Mesothelial cell of epicardium (in vitro differentiated cells): ENCODE measurements at places on chromosomes 5 and 9.
A peak's percentile ranks its signal among the peaks of the same experiment; 100 is the strongest.

DNA sequence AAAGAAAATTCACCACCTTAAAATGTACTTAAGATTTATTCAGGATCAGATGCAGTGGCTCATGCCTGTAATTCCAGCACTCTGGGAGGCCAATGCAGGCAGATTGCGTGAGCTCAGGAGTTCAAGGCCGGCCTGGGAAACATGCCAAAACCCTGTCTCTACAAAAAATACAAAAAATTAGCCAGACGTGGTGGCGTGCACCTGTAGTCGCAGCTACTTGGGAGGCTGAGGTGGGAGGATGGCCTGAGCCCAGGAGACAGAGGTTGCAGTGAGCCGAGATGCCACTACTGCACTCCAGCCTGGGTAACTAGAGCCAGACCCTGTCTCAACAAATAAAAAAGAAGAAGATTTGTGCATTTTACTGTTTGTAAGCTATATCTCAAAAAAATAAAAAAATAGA is 34.7 kb upstream of the GFPT2 start:
- H3K4me1 ChIP-seq: no peaks in the 10 kb centered on the region
- DNase-seq: no peak
- H3K36me3 ChIP-seq: no peaks in the 10 kb centered on the region
- no peak overlapping the region for H3K27ac ChIP-seq
- H3K4me3 ChIP-seq: no peak overlapping the region

DNA sequence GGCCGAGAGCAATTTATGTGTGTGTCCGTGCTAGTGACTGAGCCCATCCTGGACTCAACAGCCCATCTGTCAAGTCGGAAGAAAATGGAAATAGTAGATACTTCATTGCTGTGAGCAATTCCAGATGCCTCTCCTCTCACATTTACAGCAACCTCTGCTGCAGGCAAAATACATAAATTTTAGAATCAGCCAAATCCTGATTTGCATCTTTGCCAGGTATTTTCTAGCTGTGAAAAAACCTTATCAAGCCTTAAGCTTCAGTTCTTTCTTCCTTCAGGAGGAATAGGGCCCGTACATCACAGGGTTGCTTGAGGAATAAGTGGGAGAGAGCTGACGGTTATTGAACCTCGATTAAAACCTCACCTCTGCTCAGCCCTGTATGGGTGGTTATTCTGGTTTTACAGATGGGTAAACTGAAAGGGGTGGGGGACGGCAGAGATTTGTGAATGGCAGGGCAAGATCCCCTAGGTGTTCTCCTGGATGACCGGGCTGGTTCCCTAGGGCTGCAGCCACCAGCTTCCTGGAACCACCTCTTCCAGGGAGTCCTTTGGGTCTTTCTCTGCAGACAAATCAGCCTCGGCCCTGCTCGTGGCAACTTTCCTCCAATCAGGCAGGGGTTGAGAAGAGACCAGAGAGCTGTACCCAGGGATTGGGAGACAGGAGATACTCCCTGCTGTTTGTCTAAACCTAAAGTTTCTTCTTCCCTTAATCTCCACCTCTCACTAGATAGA is 5.3 kb upstream of the MSX2 start:
- no peaks in the 10 kb centered on the region for H3K36me3 ChIP-seq
- peaks cover 3% of the 10 kb centered on the region for H3K27me3 ChIP-seq
- peak overlapping the region; percentile 92 for H3K27ac ChIP-seq
- H3K4me1 ChIP-seq: peaks cover 74% of the 10 kb centered on the region

- no peak overlapping the region for H3K4me3 ChIP-seq
- no peak overlapping the region for H3K27ac ChIP-seq
- DNase-seq: no peak
Observed at GRCh38 chr5:143582869-143583268, 179.4 kb upstream of the NR3C1 start.

- peaks cover 2% of the 10 kb centered on the region for H3K36me3 ChIP-seq
- peaks cover 10% of the 10 kb centered on the region for H3K4me1 ChIP-seq
- DNase-seq: no peak
- no peak overlapping the region for H3K27ac ChIP-seq
Observed at GRCh38 chr5:102216678-102217077, 79.4 kb downstream of the SLCO4C1 start.

DNA sequence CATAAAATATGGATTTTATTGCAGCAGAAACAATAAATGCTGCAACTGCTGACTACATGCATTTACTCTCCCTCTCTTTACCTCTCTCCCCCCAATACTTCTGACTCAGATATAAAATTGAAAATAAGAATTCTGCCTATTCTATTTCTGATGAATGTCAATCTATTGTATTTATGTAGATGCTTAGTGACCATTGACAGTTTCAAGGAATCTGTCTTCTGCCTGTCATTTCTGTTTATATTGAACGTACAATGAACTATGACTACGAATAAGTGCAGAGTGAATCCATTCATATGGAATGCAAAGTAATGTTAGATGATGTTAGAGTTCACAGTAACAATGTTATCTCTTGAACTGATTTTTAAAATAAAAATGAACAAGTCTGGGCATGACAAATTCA is 898 bp downstream of the CDH10 start:
- peak overlapping the region; percentile 92 for H3K4me3 ChIP-seq
- no peak for DNase-seq
- no peaks in the 10 kb centered on the region for H3K36me3 ChIP-seq
- H3K27me3 ChIP-seq: no peaks in the 10 kb centered on the region

DNA sequence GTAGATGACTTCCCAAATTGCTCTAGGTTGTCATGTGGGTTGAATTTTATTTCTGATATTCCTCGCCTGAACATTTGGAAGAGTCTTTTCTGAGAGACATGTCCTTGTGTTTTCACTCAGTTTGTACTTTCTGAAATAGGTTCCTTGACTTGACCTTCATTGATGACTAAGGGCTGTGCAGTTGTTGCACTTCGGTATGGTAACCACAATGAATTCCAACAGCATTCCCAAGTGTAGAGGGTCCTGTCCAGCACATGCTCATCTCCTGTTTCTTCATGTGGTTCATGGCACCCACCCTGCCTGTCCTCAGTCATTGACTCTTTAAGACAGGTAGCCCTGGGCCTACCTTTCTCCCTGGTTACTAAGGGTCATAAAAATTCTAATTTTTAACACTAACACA is 527.8 kb downstream of the MTRR start:
- no peak overlapping the region for H3K4me3 ChIP-seq
- no peaks in the 10 kb centered on the region for H3K4me1 ChIP-seq
- H3K27ac ChIP-seq: no peak overlapping the region
- H3K27me3 ChIP-seq: peaks cover 40% of the 10 kb centered on the region
- no peak for DNase-seq

DNA sequence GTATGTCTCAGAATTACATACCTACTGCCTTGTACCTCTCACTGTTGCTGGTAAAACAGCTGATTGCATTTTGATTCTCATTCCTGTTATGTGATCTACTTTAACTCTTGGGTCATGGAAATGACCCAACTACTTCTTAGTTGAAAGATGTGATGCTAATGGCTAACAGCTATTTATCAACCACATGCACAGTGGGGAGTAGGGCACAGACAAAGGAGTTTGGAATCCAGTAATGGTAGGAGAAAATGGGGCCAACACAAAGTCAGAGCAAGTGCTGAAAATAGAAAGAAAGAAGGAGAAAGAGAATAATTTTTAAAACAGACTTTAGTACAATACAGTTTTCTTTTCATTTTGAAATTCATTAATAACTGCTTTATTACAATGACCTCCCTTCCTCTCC is 241.0 kb downstream of the PTPRD start:
- no peak for DNase-seq
- no peak overlapping the region for H3K27ac ChIP-seq
- no peaks in the 10 kb centered on the region for H3K27me3 ChIP-seq
- peaks cover 2% of the 10 kb centered on the region for H3K4me1 ChIP-seq
- no peak overlapping the region for H3K4me3 ChIP-seq

DNA sequence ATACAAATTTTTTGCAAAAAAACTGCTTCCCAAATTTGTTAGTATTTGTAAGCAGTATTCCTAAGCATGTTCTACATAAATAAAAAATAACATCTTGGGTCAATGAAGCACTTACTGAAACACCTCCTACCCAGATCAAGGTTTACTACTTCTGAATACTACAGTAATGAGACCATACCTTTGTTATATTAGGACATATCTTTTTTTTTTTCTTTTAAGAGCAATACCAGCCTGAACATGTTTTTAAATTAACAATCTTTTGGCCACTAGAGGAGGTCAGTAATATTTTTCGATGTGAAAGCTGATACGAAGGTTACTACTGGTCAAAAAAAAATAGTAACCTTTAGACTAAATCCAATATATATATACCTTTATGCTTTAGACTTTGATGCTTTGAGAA is 72.7 kb downstream of the CERT1 start:
- no peak for DNase-seq
- no peaks in the 10 kb centered on the region for H3K27me3 ChIP-seq
- H3K4me3 ChIP-seq: no peak overlapping the region
- peaks cover 19% of the 10 kb centered on the region for H3K36me3 ChIP-seq
- no peaks in the 10 kb centered on the region for H3K4me1 ChIP-seq
- H3K27ac ChIP-seq: no peak overlapping the region

GRCh38 chr9:82991671-82992070 is 71.3 kb downstream of the RASEF start:
- DNase-seq: no peak
- no peaks in the 10 kb centered on the region for H3K27me3 ChIP-seq
- H3K4me1 ChIP-seq: peaks cover 31% of the 10 kb centered on the region
- H3K27ac ChIP-seq: peak overlapping the region; percentile 64

DNA sequence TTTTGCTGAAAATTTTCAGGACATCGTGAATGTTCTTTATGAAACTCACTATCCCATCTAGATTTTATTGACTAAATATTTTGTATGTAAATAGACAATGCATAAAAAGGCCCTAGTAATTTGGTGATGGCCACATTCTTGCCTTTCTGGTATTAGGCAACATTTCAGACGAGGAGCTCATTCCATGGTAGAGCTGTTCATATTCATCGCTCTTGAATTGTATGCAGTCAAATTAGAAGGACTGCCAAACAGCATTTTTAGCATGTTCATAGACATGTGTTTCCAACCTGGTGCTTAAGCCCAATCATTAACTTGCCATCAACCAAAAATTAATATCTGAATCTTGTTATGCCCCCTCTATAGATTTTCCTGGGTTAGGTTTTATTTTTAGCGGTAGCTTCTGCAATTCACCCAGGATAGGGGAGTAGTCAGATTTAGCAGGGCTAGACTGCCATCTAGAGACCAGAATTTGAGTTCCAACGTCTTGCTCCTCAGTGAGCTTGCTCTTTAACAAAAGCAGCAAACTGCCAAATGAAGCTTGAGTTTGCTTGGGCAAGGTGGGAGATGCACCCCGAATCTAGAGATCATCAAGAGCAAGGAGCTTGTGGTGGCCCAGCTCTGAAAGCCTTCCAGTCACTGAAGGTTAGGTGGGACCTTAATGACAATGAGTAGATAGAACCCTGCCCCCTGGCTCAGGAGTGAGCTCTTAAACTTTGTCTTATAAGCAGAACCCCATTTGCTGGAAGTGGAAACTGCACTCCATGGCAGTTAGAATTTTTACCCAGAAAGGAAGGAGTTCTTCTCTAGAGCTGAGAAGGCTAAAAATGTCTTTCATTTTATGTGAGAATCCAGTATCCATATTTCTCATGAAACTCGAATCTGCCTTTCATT is 456.2 kb downstream of the RASEF start:
- no peak overlapping the region for H3K4me3 ChIP-seq
- no peak for DNase-seq
- peaks cover 35% of the 10 kb centered on the region for H3K4me1 ChIP-seq
- no peaks in the 10 kb centered on the region for H3K27me3 ChIP-seq
